ENCODE measurements at places on chromosomes 5 and 9.
A peak's percentile ranks its signal among the peaks of the same experiment; 100 is the strongest.

DNA sequence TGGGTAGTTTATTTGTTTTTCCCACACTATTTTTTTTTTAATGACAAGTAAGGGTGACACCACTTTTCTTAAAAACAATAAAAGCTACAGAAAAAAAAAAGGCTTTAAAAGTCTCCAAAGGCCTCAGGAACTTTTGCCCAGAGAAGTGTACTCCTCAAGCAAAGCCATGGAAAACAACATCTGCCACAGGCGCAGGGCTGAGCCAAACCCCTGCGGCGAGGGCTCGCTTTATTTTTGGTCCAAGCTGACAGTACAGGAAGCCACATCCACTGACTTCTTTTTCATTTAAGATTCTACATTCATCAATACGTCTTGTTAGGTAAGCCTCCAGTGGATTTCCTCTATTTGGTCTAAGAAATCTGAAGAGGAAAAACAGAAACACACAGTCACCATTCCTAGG is 51.9 kb upstream of the IFNK start:
- DNase-seq = no peak

DNA sequence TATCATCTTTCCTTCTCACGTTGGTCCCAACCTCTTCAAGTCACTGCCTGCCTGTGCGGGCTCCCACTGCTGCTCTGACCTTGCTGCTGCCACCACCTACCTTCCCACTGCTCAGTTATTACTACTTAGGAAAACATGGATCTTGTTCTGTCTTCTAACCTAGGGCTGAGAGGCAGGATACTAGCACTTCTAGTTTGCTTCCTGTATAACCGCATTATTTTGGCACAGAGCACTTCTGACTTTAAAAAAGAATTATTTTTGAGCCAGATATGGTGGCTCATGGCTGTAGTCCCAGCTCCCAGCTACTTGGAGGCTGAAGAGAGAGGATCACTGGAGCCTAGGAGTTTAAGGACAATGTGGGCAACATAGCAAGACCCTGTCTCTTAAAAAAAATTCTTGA is 135.4 kb upstream of the GNA14 start:
- no peak for DNase-seq

- DNase-seq = peak; percentile 75
Measured at GRCh38 chr5:176536132-176536901, 885 bp downstream of the RNF44 start.

GRCh38 chr9:38621434-38622287 is 1.3 kb upstream of the ANKRD18A start:
- no peak for DNase-seq

DNA sequence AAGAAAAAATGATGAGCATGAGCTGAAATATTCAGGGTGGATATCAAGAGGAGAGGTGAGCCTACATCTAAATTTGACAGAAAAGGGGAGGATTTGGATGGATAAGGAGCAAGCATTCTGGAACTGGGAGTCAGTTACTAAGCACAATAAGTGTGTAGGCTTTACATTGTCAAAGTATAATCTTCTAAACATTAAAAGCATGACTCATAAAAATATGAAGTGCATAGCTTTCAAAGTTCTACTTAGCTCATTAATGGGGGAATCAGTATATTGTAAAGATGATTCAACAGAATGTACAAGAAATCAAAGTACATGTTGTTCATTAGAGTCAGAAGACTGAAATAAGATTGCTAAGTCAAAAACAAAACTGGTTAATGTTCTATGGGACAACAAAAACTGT is 248.0 kb upstream of the GAS1 start:
- no peak for DNase-seq

DNA sequence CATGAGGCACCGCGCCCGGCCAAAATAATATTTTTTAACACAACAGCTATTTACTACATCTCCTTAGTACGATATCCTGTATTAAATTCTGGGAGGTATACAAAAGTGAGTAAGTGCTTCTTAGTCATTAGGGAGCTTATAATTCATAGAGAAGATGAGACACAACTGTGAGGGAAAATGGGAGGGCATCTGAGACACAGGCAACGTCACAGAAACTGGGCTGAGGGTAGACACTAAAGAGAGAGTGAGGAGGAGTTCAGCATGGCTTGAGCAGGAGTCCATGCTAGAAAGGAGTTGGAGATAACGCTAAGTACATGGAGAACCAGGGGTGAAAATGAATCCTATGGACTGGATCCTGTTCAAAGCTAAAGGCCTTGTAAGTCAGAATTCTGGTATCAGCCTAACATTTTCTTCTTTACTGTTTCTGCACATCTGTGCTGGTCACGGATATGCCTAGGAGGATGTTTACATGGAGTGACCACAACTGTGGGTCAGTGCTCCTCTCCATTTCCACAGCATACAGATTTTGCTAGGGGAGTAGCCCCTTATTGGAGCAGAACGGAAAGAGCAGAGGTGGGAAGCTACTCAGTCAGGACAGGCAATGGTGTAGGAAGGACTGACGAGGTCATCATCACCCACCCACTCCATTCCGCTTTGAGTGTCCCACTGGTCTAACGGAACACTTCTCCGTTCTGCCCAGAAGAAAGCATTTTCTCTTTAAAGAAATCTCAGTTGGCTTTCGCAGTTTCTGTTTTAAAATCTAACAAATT is 310.4 kb upstream of the EFNA5 start:
- DNase-seq = no peak

- DNase-seq = no peak
Measured at GRCh38 chr5:81748556-81748955, 2.3 kb downstream of the SSBP2 start.

GRCh38 chr5:170985486-170985885 is 123.7 kb downstream of the RANBP17 start:
- no peak for DNase-seq

- no peak for DNase-seq
Measured at GRCh38 chr9:129021091-129021490, 7.0 kb downstream of the SH3GLB2 start.

- no peak for DNase-seq
Measured at GRCh38 chr5:178242416-178242815, 9.8 kb upstream of the PHYKPL start.

GRCh38 chr9:28270156-28270555 is 696.9 kb upstream of the C9orf72 start:
- no peak for DNase-seq

GRCh38 chr5:167688341-167689130 is 602.9 kb upstream of the WWC1 start:
- no peak for DNase-seq

Data from suppressor macrophage treated with lipopolysaccharide for 1 hour (primary cell).